ENCODE measurements at places on chromosomes 16 and 17.

GRCh38 chr17:19461681-19462080, 50.6 kb downstream of the RNF112 start:
- peak; percentile 59 for DNase-seq

- no peak for DNase-seq
Measured at GRCh38 chr17:64783031-64783461, 120.9 kb upstream of the SMURF2 start.

- DNase-seq, result no peak
Measured at GRCh38 chr16:4345836-4346781, 5.0 kb downstream of the PAM16 start.

GRCh38 chr17:60077226-60077625, 1.5 kb downstream of the HEATR6 start:
- DNase-seq, result no peak

DNA sequence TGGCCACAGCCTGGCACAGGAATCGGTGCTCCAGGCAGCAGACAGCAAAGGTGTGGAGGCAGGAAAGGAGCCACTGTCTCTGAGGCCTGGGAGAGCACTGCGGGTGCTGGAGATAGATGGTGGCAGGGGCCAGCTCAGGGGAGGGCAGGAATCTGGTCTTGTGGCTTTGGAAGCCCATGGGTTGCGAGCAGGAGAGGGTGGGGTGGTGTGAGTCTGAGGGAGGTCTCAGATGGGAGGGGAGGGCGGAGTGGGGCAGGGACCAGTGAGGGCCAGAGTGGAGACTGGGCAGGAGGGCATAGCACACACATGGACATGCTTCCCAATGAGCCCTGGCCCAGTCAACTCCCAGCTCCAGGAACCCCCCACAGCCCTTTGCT, 70.1 kb downstream of the SREBF1 start:
- no peak for DNase-seq
